ENCODE measurements at places on chromosomes 3 and 15. TPM values are rescaled to one million over a fixed set of nuclear protein-coding genes. Genes with fewer than 3 reads are reported as not detected.

The XCR1 gene
- polyA plus RNA-seq, result 1.1 TPM

DNA sequence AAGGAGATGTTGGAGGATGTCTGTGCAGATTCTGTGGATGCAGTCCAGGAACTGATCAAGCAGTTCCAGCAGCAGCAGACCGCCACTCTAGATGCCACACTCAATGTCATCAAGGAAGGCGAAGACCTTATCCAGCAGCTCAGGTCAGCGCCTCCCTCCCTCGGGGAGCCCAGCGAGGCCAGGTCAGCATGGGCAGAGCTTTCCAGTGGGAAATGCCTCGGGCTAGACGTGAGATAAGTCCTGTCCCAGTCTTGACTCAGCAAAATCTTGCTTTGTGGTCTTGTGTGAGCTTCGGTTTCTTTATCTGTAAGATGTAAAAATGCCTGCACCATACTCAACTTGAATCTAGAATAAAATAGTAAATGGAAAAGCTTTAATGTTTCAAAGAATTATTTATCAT, 335.1 kb upstream of the UMPS start:
- DNase-seq, result no peak

GRCh38 chr3:49610666-49611280, 56.5 kb downstream of the BSN start:
- DNase-seq, result peak; percentile 37

DNA sequence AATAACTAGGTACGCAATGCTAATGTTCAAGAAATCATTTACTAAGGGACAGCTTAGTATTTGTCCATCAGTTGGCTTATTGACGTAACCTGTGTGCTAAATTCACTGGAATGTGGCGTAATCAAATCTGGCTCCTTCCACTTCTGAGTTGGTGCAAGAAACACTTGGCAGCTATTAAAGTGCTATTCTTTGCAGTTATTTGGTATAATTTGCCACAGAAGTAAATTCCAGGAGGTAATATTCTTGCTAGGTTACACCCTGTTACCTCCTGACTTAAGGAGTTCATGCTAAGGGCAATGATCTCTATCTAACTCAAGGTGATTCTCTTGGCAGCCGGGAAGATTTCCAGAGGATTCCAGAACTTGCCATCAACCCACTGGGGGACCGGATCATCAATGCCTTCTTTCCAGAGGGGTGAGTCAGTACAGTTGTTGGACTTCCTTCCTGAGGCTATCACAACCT, 25.5 kb downstream of the CHP1 start:
- peak; percentile 38 for DNase-seq

- no peak for DNase-seq
Observed at GRCh38 chr3:9955067-9955502, 2.9 kb upstream of the PRRT3 start.

DNA sequence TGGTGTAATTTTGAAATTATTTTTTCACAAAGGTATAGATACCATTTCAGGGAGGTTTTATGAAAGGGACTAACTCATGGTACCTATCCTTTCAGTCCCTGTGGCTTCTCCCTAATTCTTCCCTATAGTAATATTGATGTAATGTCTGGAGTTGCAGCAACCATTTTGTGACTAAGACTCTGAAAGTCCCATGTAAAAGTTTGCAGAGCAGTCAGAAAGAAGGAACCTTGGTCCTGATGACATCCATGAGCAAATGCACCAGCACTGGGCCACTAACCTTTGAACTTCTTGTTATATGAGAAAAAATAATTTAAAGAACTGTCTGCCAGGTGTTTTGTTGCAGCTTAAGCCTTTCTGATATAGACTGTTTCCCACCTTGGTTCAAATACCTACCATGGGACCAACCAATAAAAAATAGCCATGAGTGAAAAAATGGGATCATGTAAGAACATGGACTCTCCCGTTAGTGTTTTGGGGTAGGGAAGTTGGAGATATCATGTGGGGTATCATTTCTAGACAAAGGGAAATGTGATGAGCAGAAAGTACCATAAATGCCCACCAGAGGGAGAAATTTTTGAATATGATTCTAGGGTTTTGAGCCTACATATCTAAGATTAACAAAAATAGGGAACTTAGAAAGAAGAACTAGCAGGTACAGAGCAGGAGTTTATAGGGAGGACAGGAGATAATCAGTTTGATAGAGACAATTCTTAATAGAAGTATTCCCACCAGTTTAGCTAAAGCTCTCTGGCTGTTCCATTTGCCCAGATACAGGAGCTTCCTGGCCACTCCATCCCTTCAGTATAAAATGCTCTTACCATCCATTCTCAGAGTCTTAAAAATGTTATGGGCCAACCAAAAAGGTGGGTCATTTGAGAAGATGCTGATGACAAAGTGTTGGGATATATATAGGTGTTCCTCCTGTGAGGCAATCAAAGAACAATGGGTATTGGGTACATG, 3.4 kb upstream of the CPOX start:
- DNase-seq, result peak; percentile 46

The RHO gene
- 0.01 TPM for polyA plus RNA-seq

DNA sequence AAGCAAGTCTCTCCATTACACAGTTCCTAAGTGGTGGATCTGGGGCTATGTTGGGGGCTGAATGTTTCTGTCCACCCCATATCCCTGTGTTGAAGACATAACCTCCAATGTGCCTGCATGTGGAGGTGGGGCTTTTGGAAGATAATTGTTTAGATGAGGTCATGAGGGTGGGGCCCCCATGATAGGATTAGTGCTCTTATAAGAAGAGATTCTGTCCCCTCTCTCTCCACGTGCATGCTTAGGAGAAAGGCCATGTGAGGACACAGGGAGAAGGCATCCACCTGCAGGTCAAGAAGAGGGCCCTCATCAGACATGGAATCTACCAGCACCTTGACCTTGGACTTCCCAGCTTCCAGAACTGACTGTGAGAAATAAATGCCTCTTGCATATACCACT, 231.0 kb upstream of the CHRNA7 start:
- no peak for DNase-seq

The RARB gene
- polyA plus RNA-seq, result 1.3 TPM

The TM6SF1 gene
- 0.93 TPM for polyA plus RNA-seq

DNA sequence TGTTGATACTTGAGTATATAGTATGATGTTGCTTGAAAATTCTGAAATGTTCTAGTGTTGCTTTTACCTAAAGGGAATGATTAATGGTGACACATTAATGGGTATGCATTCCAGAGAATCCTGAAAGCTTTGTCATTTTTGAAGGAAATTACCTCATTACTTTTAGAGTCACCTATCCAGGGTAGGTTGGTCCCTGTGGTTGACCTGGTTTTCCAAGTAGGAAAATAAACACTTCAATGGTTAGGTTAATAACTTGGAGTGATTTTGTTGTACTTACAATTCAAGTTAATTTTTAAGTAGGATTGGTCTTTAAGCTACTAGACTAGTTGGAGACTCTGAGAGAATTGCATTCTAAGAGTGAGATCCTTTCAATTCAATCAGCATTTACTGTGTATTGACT, 31.0 kb downstream of the MITF start:
- no peak for DNase-seq

- DNase-seq, result peak; percentile 62
Observed at GRCh38 chr3:188060840-188061544, 93.0 kb upstream of the LPP start.

The PATL2 gene
- polyA plus RNA-seq, result 1.5 TPM

DNA sequence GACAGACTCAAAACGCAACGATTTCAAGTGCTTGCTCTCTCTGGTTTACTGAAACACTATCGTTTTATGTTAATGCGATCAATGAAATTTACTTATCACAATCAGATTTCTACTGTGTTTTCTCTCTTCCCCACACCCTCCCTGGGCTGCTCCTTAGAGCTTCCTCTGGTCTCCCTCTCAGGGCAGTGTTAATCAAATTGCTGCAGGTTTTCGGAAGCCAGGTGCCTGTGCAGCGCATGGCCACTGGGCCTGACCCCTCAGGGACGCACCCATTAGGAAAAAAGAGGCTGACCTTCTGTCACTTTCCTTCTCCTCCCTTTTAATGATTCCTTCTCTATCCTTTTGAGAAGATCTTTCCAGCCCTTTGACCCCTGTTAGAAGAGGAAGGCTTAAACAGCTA, 134.5 kb upstream of the ONECUT1 start:
- DNase-seq, result no peak

DNA sequence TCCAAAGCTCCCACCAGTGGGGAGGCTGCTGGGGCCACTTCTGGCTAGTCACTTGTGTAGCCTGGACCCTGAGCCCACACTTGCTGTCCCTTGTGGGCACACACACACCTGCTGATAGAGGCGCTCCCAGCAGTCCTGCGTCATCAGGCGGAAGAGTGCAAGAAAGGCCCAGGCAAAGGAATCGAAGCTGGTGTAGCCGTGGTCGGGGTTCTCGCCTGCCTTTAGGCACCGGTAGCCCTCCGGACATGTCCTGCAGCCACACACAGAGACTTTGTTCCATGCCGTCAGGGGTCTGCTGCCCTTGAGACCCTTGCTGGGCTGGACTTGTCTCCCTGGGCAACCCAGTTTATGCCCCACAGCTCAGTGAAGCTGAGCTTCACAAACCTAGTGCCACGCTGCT, 42.9 kb downstream of the SCN5A start:
- no peak for DNase-seq

The TRIM42 gene
- polyA plus RNA-seq, result not detected

DNA sequence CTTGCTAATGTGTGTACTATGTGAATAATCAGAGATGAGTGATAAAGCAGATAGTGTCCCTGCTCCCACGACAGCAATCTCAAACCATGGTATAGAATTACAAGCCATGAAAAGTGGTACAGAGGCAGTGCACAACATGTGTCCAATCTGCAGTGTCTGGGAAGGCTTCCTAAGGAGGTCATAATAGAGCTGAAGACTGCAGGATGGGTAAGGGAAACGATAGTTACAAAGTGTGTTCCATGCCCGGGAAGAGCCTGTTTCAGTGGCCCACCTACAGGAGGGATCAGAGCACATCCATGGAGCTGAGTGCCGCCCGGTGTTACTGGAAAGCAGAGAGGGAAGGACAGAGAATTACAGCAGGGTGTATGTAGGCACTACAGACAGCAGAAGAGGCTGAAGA, 48.9 kb downstream of the PAK2 start:
- no peak for DNase-seq

The CX3CR1 gene
- polyA plus RNA-seq, result 0.06 TPM

The CEP152 gene
- polyA plus RNA-seq, result 1.3 TPM

The NTRK3 gene
- polyA plus RNA-seq, result not detected

DNA sequence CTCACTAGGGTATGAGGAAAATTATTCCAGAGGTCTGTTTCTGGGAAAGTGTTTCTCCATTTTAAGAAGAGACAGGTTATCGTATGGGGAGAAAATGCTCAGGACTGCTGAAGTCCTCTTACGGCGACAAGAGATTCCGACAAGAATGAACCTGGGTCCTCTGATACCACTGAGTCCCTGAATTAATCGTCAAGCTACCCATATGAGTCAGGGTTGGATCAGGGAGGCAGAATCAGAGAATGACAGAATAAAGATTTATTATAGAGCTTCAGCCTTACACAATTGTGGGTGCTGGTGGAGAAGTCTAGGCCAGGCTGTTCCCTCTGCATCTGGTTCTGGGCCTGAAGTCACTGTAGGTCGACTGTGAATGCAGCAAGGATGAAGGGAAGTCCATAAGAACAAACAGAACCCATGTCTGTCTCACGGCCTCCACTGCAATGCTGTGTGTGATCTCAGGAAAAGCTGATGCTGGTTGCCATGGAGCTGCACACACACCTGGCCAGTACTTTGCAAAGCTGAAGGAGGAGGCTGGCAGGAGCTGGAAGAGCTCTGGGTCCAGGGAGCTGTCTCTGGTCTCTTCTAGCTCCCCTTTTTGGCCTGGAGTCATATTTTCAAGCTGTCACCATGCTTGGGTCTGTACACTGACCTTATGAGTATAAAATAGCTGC, 83.9 kb downstream of the HHLA2 start:
- DNase-seq, result no peak

The CCR3 gene
- polyA plus RNA-seq, result 0.22 TPM

- DNase-seq, result no peak
Observed at GRCh38 chr3:41418961-41419691, 219.8 kb downstream of the CTNNB1 start.

The ZIC4 gene
- polyA plus RNA-seq, result 0.03 TPM

GRCh38 chr3:51386159-51386851, 1.2 kb downstream of the MANF start:
- DNase-seq, result no peak

The LDHAL6B gene
- not detected for polyA plus RNA-seq

The ROBO1 gene
- 1.3 TPM for polyA plus RNA-seq

GRCh38 chr3:55545995-55546394, 58.9 kb upstream of the WNT5A start:
- DNase-seq, result no peak

GRCh38 chr3:78634316-78634715, 1133.5 kb downstream of the ROBO1 start:
- DNase-seq, result no peak

- DNase-seq, result no peak
Observed at GRCh38 chr3:183514021-183514420, 41.5 kb downstream of the KLHL6 start.

- no peak for DNase-seq
Observed at GRCh38 chr3:72229952-72230351, 445.0 kb upstream of the PROK2 start.

The CACNA1D gene
- 8.7 TPM for polyA plus RNA-seq

GRCh38 chr3:162029736-162030135, 533.1 kb downstream of the OTOL1 start:
- DNase-seq, result no peak

The CISH gene
- 47.0 TPM for polyA plus RNA-seq

DNA sequence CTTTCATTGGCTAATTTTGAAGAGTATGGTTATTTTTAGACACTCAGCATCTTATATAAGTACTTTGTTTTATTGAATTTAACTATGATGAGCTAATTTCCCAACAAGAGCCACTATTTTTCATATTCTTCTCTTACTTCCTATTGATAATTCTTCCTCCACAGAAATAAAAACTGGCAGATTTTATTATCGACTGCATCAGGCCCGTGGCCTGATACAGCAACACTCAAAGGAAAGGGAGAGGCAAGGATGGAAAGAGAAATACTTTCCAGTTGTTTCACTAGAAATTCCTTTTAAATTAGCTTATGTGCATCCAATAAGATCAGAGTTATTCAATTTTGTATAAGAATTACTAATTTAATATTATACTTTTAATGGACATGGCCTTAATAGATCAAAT, 886.3 kb downstream of the ROBO1 start:
- DNase-seq, result no peak

DNA sequence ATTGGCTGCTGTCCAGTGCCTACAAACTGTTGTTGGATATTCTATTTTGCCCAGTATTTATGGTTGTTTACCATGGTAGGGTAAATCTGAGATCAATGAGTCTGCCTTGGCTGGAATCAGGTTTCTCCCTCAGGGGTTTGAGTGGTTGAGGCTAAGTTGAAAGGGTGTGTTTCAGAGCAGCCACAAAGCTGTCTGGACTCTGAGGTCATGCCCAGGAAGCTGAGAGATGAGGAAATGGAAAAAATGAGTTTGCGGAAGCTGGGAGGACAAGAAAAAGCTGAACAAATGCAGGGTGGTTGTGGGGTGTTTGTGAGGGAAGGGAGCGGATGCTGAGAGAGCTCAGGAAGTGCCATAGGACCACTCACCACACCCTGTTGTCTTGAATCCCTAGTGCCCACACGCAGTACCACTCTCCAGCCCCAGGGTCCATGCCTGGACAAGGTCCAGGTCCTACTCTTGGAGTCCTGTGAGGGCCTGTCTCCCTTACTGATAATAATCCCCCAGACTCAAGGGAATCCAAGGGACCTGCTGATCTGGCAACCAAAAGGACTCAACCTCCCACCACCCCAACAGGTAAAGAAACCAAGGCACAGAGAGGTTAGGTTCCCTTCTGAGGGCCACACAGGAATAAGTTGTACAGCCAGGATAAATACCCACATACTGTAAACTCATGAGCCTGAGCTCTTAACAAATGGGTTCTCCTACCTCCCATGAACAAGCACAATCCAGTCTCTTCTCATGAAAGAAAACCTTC, 81.6 kb downstream of the PPCDC start:
- peak; percentile 31 for DNase-seq
